GOT3 (cell line): ENCODE measurements at places on chromosomes 12 and 14.

DNA sequence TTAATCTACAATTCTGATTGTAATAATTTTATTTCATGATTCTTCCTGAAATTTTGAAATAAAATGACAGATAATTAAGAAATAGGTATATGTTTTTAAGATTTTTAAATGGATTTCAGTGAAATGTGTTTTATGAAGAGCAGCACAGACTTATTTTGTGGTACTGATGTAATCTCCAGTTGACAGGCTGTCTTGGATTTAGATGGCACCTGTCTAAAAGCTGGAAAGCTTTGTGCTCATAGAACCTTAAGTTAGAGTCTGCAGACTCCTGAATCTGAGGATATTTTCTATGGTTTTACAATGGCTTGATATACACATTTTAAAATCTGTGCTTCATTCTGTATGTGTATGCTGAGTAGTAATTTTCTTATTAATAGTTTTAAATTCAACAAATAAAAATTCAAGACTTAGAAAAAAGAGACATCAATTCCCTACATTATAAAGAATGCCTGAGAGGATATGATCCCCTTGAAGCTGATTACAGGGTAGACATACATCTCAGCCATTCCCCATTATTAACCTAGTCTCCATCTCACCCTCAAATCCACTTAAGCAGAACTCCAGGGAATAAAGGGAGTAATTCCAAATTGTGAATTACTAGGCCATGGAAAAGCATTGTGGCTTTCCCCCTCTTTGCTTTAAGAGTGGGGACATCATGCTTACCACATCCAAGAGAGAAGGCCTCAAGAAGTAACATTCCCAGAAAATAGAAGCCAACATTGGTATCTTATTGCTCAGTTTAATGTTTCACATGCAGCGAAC is 33.7 kb upstream of the ACSS3 start:
- DNase-seq: no peak

- DNase-seq: no peak
Observed at GRCh38 chr14:95834496-95834895, 42.1 kb upstream of the TUNAR start.

DNA sequence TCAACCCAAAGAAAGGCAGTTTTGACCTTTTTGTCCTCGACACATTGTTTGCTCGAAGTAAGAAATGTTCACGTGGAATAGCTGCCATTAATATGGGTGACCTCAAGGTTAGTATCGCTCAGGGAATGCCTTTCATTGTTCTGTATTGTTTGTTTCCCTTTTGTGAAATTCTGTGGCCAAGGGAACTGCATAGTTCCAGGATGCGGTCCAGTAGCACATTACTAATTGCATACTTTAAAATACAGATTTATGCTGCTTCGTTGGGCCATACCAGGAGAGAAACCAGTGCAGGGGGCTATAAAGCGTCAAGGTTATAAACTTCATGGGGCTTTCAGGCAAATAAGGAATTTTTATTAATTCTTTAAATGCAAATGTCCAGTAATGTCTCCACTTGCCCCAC is 73.3 kb upstream of the USP44 start:
- DNase-seq: no peak

DNA sequence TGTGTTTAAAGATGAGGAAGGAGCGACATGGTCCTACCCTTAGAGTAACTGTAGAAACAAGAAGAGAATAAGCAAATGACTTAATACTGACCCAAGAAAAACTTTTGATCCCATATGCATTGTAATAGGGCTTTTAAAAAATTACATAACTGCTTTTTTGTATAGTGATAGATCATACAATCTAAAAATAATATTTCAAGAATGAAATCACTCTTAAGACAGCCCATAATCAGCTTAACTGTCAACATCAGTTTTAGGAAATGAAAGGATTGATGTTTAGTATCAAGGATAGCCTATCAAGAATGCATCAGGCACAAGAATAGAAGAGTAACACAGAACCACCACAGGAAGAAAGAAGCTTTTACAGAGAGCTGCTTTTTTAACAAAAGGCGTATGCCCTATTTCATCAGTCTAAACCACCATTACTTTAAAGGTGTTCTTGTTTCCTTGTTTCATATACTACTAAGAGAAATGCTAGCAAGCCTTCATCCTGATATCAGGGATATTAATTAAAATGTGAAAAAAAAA is 64.5 kb downstream of the MARK3 start:
- no peak for DNase-seq

DNA sequence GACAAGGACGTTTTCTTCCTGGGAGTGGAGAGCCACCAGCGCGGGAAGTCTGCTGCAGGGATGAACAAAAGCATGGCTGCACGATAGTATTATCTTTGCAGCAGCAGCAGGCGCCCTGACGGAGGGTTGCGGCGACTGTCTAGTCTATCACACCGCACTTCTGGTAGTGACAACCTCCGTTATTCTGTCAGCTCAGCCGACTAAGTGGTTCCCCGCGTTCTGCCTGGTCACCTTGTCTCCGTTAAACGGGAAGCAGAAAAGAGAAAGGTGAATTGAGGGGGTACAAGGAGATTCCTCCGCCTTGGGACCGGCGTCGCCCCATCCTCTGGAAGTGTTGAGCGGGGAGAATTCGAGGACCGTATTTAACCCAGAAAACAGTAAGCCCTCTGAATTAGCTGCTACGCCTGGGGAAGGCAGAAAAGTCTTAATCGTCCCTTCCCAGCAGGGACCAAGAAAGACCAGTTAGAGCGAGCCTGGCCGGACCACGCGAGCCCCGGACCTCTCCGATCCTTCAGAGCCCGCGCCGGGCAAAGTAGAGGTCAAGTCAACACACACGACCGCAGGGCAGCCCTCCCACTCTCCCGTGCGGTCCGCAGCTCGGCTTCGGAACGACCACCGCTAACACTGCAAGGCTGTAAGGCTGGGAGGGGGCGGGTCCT is 536 bp upstream of the DAAM1 start:
- DNase-seq: no peak

GRCh38 chr12:61422786-61423185 is 837.4 kb upstream of the USP15 start:
- DNase-seq: no peak

GRCh38 chr14:68814539-68815297 is 21.9 kb upstream of the ZFP36L1 start:
- DNase-seq: no peak

- no peak for DNase-seq
Observed at GRCh38 chr12:76311796-76312195, 36.4 kb downstream of the BBS10 start.

- DNase-seq: no peak
Observed at GRCh38 chr12:116628989-116629388, 69.8 kb downstream of the MAP1LC3B2 start.

GRCh38 chr12:49126852-49127763 is 4.1 kb downstream of the TUBA1B start:
- no peak for DNase-seq

- DNase-seq: no peak
Observed at GRCh38 chr12:129534966-129535750, 368.7 kb downstream of the TMEM132D start.

DNA sequence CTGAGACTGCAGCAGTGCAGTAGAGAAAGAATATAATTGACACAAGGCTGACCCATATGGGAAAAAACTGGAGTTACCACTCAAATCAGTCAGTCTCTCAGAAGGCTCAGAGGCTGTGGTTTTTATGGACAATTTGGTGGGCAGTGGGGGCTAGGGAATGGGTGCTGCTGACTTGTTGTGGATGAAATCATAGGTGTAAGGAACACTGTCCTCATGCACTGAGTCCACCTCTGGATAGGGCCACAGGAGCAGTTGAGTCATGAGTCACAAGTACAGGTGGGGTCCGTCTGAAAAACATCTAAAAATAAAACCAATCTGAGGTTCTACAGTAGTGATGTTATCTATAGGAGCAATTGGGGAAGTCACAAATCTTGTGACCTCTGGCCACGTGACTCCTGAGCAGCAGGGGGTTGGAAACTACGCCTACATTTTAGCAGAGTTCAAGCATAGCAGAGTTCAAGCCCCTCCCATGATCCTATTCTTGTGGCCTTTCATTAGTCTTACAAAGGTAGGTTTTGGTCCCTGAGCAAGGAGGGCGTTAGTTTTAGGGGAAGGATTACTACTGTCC is 18.1 kb upstream of the SGPP1 start:
- DNase-seq: no peak

DNA sequence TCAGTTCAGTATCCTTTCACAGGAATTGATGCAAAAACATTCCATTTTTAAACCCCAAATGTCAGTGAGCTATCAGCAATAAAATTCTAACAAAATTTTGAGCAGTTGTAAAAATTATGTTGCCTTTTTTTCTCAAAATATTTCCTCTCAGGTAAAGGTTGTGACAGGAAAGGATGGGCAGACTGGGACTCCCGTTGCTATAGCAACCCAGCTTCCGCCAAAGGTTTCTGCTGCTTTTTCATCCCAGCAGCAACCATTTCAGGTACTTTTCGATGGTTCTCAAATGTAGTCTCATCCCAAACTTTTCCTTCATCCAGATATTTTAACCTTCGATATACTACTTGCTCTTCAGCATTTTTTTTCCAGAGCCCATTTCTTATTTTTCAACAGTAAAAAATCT is 13.6 kb downstream of the EP400 start:
- no peak for DNase-seq

GRCh38 chr12:94550964-94551363 is 91.3 kb upstream of the CEP83 start:
- DNase-seq: no peak

- DNase-seq: no peak
Observed at GRCh38 chr12:113322343-113322742, 12.6 kb downstream of the SLC8B1 start.

DNA sequence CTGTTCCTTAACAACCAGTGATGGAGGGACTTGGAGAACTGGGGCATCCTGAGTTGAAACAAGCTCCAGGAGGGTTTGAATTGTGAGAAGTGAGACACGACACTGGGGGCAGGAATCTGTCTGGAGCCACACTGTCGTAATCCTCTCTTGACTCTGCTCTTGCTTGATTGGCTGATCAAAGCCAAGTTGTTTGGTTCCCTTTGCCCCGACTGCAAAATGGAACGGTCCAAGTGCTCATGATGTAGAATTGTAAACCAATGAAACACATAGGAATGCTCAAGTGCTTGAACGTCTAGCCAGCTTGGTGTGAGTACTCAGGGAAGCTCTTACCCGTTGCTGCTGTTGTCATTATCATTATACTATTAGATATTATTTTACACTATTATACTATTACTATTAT is 98.1 kb downstream of the TMEM132C start:
- DNase-seq: no peak
